ENCODE measurements at places on chromosomes 1 and 21. TPM values are rescaled to one million over a fixed set of nuclear protein-coding genes. Genes with fewer than 3 reads are reported as not detected.

GRCh38 chr1:153957744-153958110, 685 bp downstream of the CRTC2 start:
- DNase-seq: no peak

OLIG2 gene
- polyA plus RNA-seq: not detected

DNA sequence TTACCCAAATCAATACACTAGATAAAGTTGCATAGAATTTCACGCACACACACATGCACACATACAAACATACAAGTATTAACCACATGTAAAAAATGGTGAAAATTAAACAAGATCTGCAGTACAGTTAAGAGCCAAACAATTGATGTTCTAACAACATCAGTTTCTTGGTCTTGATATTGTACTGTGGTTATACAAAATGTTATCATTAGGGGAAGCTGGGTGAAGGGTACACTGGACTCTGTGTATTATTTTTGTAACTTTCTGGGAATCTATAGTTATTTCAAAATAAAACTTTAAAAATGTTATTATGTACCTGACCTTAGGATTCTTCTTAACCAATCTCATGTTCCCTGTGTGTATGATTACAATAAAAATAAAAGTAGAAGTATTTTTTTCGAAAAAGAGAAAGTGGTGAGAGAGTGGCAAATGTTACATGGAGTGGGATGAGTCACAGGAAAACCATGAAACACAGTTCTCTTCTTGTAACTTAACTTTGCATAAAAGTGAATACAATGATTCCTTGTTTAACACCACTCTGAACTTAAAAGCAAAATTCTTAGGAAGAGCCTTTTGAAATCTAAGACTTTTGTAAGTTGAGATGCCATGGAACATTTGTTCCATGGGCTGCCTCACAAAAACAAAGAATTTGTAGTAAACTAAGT, 101.6 kb upstream of the RUNX1 start:
- no peak for DNase-seq

- no peak for DNase-seq
Measured at GRCh38 chr1:196858811-196859210, 29.0 kb upstream of the CFHR4 start.

RGS4 gene
- 1.9 TPM for polyA plus RNA-seq

DNA sequence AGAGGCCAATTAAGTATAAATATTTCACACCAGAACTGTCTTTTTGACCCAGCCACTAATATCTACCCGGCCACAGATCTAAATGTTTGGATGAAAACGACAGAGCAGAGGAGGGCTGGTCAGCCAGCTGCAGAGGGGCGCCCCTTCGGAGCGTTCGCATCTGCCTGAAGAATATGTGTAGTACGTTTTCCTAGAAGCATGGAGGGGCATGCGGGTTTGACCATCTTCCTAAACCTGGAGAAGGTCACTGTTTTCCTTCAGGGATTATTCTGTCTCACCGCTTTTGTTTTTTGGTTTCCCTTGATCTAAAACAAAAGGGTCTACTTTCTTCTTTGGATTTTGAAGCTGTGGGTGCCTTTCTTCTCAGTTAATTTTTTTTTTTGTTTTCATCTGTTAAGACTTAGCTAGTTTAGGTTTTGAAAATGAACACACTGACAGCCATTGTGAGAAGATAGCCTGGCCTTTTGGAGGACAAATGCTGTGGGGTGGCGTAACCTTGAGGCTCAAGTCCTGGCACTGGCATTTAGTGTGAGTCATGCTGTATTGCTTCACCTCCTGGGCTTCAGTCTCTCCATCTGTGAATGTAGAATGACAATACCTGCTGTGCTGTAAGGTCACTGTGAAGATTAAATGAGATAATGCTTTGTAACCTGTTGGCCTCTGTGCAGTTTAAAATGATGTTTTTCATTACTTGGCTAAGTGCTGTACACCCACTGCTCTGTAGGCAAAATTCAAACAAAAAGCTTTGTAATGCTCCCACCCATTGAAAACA, 74.1 kb upstream of the IRF2BP2 start:
- DNase-seq: no peak

- no peak for DNase-seq
Measured at GRCh38 chr1:43858324-43858723, 75.3 kb upstream of the ARTN start.

GRCh38 chr21:45989355-45990048, 7.9 kb downstream of the COL6A1 start:
- no peak for DNase-seq

DNA sequence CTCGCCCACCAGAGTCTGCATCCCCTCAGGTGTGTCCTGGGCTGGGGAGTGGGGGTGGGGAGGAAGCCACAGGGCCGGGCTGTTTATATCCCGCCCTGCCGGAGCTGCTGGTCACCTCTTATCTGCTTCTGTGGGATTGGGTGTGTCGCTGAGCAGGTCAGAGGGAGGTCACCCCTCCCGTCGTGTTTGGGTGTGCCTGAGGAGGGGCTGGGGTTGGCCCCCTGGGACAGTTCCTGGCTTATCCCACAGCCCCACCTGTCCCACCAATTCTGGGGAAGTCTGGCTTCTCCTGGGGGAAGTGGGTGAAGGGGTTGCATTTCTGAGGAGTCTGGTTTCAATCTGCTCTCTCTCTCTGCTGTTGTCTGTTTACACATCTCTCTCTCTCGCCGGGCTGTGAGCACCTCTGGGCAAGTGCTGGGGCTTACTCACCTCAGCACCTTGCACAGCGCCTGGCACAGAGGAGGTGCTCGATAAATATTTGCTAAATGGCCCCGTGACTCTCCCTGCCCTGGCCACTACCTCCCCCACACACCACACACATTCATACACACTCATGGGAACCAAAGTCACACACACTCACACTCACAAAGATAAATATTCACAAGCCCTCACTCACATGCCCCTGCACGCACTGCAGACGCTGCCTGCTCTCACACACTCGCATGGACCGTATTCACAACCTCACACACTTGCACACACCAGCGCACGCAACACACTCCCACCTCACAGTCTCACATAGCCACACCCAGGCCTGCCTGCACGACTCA, 8.3 kb downstream of the ELF3 start:
- DNase-seq: no peak

DNA sequence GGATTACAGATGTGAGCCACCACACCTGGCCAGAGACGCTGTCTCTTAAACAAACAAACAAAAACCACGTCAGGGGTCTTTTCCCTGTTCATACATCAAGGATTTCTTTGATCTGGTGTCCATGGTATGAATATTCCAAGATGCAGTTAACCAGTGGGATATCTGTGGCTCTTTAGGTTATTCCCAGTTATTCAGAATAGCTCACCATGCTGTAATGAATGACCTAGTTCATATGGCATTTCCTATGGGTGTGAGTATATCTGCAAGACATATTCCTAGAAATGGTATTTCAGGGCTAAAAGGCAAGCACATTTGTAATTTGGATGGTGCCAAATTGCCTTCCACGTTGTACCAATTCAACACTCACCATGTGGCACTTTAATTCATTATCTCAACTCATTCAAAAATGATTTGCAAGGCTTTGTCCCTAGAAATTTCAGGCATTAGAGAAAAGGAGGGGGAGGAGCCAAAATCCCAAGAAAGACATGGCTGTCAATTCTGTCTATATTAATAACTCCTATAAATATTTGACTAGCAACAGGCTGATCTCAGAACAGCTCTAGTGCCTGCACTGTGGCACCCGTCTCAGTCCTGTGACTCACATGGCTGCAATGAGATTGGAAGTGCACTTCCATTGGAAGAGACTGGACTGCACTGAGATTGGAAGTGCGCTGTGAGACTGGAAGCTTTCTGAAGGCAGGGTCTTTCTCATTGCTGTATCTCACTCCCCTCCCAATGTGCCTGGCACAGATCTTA, 6.0 kb upstream of the STMN1 start:
- DNase-seq: peak; percentile 64

SPRR2A gene
- not detected for polyA plus RNA-seq

ACTA1 gene
- polyA plus RNA-seq: 11,491 TPM

- DNase-seq: no peak
Measured at GRCh38 chr1:112718691-112719418, 3.7 kb upstream of the PPM1J start.

EFNA1 gene
- polyA plus RNA-seq: 19.4 TPM

DNA sequence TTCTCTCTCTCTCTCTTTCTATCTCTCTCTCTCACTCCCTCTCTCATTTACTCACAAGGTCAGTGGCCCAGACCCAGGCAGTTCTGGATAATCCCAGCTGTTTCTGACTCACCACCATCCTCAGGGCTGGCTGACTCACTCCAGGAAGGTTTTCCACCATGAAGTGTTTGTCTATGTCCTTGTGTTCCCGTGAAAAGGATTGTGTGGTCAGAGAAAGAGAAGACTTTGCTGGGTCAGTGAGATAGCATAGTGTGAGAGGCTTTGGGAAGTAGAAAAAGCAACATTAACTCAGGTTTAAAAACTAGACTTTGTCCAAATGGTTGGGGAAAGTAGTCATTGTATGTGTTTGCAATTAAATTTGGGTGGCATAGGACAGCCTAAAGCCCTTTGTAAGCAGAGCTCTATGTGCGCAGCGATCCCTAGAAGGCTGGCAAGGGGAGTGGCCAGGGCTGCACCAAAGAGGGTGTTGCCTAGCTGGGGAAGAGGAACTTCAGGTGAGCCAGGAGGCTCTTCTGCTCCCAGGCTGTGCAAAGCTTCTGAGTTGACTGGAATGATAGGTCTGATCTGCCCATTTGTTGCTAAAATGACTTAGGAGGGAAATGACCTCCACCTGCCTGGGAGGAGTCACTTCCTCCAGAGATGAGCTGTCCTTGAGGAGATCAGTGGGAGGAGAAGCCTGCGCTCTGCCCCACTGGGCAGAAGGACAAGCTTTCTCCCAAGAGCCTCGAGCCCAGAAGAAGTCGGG, 4.9 kb upstream of the CAPN2 start:
- peak; percentile 64 for DNase-seq

FAM177B gene
- polyA plus RNA-seq: 0.12 TPM

DNA sequence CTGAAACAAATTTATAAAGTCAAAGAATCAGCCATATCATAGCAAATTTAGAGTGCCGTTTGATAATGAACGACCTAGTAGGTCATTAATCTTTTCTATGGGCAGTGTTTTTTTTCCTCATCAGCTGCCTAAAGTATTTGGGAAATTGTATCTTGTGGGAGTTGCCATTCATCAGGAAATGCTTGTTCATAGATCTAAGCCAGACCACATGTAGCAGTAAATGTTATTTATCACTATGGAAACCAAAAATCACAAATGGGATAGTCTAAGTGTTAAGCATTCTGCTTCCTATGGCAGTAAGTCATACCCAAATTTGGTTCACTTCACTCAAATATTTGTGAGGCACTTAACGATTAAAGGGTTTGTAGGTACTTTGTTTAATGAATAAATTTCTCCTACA, 52.9 kb downstream of the LRRC8D start:
- peak; percentile 57 for DNase-seq

GRCh38 chr1:54728027-54728426, 12.4 kb downstream of the TTC4 start:
- DNase-seq: no peak

- peak; percentile 58 for DNase-seq
Measured at GRCh38 chr1:47622776-47623556, 185.1 kb downstream of the FOXD2 start.

KRTAP19-1 gene
- not detected for polyA plus RNA-seq
